ENCODE measurements at places on chromosomes 3 and 15. TPM values are rescaled to one million over a fixed set of nuclear protein-coding genes. Genes with fewer than 3 reads are reported as not detected.

GRCh38 chr3:82633319-82633718 is 871.9 kb upstream of the GBE1 start:
- no peak for DNase-seq

GRCh38 chr15:37099319-37100108 is 835 bp downstream of the MEIS2 start:
- no peak for DNase-seq

Gene STRIT1
- not detected for total RNA-seq

DNA sequence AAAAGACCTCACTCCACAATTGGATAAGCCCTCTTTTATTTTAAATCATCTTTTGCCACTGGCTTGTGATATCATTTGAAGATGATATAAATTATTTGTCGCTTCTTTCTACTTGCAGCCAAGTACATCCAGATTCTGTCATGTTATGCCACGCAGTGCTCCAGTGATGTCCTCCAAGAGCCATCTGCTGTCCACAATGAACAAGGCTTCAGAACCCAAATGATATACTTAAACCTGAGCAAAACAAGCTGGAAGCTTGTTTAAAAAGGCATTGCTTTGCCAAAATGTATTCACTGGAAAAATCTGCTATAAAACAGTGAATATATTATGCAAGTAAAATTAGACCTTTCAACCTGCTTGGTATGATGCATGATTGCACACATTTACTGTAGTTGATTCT is 58.8 kb upstream of the ARL6 start:
- DNase-seq: no peak

DNA sequence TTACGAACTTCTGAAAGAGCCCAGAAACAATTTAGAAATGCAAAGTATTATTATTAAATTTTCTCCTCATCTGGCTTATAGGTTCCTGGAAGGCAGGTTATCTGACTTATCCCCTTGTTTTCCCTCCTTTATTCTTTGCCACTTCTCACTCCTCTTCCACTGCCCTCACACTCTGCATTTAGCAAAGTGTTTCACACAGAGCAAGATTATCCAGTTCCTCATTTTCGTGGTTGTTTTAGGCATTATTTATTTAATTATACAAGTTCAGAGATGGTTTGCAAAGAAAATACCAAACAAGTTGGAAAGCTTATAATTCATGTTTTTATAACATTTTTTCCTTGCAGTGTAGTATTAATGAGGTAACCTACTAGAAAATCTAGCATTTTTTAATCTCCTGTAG is 544.9 kb downstream of the NSUN3 start:
- no peak for DNase-seq

All from H4 (cell line).